HEK293T (cell line): ENCODE measurements at places on chromosomes 16 and 17.

- no peak for DNase-seq
Observed at GRCh38 chr17:49055181-49055927, 58.2 kb downstream of the IGF2BP1 start.

- DNase-seq: peak; percentile 59
Observed at GRCh38 chr17:77419547-77420094, 278.9 kb downstream of the SEC14L1 start.

- DNase-seq: peak; percentile 11
Observed at GRCh38 chr17:13415871-13416416, 185.8 kb downstream of the HS3ST3A1 start.

- no peak for DNase-seq
Observed at GRCh38 chr17:69810326-69810965, 264.6 kb upstream of the KCNJ16 start.

DNA sequence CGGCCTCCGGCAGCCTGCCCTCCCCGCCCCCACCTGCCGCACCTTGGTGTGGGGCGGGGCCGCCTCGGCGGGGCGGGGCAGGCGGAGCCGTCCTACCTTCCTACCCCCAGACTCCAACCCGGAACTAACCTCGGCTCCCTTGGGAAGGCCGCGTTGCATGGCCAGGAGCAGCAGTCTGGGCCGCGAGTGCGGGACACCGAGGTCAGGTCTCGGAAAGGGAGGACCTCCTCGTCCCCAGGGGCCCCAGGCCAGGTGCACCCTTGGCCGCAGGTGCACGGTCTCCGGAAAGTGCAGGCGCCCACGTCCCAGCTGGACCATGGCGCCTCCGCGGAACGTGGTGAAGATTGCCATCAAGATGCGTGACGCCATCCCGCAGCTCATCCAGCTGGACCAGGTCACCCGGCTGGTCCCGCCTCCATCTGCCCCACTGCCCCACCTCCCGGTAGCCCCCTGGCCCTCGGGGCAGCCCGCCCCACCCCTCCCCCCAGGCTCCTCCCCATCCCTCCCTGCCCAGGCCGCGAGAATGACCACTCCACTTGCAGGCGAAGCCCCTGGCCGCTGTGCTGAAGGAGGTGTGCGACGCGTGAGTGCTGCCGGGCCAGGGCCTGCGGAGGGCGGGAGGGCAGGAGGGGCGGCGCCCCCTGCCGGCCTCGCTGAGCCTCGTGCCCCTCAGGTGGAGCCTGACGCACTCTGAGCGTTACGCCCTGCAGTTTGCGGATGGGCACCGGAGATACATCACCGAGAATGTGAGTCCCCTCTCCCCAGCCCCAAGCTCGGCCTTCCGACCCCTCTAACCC, at the start of gene ELMO3:
ELMO3 (plus strand) TSS at position 121 of the 797 bp plus-strand sequence; CDS start at position 317, 196 bp downstream.
- DNase-seq: no peak

DNA sequence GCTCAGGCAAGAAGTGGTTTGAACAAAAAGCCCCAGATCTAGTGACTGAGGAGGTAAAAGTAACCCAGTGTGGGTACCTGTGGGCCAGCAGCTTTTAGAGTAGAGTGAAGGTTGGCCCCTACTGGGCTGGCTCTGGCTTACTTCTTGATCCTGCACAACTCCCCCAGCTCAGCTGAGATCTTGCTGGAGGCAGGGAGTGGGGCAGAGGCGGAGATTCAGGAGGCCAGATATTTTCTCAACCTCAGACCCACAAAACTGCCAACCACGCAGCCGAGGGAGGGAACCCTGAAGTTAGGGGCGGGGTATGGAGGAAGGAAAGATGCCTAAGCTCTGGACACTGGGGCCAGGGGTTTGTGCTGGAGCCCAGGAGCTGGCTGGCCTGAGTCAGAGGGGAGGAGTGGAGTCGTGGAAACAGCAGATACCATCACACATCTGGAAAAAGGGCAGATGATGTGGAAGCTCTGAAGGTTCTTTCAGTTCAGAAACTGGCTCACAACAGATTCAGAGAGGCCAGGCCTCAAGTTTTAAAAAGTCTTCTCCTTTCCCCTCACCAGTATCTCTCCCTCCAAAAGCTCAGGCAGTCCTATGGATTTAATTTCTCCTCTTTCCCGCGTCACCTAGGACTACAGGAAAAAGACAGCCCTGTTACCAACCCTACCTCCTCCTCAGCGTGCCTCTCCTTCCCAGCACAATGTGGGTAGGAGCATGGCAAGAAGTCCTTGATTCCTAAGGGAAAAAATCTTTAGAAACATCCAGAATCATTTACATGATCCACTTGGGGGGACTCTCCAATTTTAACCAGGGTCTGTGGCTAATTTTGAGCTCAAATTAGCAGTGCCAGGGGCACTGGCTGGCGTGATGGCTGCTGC, 48.1 kb downstream of the MYO18A start:
- no peak for DNase-seq

- no peak for DNase-seq
Observed at GRCh38 chr17:40547079-40547784, 18.0 kb downstream of the CCR7 start.

DNA sequence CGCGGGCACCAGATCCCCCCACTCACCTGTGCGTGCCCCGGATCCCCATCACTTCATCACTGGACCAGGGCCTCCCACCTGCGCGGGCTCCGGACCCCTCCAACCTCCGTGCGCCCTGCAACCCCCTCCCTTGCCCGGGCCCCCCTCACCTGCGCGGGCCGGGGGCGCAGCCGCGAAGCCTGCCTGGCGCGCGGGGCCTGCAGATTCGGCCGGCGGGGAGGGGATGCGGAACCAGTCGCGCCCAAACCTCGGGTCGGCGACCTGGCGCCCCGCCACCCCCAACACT, 202 bp downstream of the CEP131 start:
- no peak for DNase-seq

GRCh38 chr16:27334192-27334764, 20.5 kb downstream of the IL4R start:
- no peak for DNase-seq

DNA sequence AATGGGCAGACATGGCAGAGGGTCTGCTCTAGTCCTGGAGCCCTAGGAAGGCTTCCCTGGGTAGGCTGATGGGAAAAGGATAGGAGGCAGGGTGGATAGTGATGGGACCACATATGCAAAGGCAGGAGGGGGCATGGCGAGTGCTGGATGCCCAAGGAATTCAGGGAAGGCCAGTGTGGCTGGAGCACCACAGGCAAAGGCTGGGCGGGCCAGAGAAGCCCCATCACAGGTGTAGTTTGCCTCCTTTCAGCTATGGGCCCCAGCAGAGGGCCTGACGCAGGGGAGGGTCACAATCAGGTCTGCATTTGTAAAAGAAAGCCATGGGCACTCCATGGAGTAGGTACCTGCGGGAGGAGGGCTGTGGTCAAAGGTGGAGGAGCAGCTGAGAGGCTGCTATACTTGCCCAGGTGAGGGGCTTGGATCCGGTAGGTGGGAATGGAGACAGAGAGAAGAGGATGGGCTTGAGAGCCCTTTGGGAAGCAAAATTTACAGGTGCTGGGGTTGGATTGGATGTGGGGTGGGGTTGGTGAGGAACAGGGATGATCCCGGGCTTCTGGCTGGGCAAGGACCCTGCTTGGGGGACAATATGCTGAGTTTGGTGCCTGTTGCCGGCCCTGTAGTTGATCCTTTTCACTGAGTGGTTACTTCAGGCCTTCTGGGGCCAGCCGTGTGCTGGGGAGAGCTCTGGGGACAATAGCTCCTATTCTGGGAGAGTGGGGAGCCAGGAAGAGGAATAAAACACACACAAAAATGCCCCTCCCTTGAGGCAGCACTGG, 6.5 kb upstream of the COL1A1 start:
- DNase-seq: no peak

DNA sequence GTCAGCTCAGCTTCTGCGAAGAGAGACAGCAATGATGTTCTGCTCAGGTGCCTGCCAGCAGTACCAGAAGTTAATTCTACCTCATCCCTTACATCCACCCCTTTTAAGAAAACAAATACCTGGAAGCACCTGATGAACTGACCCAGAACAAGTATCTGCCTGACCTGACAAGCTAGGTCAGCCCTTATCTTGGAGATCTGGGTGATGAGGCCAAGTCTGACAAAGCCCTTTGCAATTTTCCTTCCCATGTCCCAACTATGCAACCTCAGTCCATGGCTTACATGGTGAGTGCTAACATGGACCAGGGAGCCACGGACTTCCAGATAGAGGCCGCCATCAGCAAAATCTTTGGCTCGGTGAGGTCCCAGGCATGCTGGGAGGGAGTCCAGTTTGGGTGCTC, 3.6 kb downstream of the ACADVL start:
- DNase-seq: no peak

DNA sequence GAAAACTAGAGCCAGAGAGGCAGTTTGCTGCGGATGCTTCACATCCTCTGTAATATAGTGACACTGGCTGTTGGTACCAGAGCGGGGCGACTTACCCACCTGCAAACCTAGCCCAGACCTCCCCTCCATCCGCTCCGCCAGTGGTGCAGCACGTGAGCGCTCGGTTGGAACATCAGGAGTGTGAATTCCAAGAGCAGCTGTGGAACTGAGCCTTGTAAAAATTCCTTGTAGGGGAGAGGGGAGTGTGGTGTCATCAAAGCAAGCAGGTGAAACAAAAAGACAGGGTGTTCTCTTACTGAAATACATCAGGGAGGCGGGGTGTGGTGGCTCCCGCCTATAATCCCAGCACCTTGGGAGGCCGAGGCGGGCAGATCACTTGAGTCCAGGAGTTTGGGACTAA, 51.3 kb downstream of the CCDC42 start:
- no peak for DNase-seq

GRCh38 chr17:32947736-32948135, 19.8 kb downstream of the TMEM98 start:
- DNase-seq: no peak

DNA sequence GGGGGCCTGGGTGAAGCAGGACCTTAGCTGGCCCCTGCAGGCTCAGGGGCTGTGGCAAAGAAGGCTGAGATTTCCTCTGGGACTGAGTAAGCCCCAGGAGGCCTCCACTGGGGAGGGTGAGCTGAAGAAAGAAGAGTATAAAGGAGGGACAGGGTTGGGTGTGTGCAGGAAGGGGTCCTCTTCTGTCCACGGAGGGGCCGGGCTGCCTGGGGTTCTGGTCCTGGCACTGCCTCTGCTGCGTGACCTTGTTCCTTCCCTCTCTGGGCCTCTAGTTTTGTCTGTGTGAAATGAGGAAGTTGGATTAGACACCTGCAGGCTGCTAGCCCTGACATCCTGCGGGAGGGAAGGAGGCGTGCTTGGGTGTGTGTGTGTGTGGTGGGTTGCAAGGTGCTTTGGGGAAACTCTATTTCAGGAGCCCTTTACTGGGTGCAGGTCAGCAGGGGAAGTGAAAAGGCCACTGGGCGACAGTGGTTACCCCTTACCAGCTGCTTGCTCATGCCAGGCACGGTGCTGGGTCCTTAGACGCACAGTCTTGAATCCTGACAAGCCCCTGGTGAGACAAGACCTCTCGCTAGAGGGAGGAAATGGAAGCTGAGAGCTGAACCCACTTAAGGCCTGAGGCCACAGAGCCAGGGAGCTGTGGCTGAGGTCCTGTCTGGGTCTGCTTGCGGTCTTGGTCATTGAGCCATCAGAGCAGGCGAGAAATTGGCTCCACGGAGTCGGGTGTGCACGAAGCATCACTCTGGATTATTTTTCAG, 60.7 kb downstream of the OR1D5 start:
- DNase-seq: no peak

- DNase-seq: no peak
Observed at GRCh38 chr17:80012765-80013741, 22.6 kb downstream of the TBC1D16 start.

- DNase-seq: no peak
Observed at GRCh38 chr16:6059671-6060070, 962.1 kb upstream of the EEF2KMT start.

GRCh38 chr17:79615926-79616325, 5.1 kb upstream of the RBFOX3 start:
- no peak for DNase-seq

DNA sequence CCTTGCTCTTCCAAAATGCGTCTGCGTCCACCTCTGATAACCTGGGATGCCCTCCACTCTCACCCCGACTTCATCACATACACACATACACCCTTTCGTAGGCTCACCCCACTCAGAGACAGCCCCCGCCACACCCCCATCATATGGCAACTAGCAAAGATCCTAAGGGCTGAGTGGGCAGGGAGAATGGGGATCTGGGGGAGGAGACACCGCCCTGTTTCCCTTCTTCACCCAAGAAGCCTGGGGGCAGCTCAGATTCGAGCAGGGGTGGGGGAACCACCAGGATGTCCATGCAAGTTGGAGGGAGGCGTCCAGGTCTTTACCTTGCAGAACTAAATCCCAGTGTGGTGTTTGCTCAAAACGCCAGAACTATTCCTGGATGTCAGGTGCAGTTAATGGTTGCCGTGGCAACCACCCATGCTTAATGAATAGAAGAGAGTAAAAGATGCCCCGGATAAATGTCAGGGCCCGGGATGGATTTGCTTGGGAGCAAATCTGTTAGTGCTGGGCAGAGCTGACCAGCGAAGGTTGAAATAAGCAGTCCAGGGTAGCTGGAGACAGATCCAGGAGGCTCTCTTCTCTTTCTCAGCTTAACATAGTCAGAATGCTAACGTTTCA, 72.8 kb downstream of the CACNG3 start:
- DNase-seq: no peak

DNA sequence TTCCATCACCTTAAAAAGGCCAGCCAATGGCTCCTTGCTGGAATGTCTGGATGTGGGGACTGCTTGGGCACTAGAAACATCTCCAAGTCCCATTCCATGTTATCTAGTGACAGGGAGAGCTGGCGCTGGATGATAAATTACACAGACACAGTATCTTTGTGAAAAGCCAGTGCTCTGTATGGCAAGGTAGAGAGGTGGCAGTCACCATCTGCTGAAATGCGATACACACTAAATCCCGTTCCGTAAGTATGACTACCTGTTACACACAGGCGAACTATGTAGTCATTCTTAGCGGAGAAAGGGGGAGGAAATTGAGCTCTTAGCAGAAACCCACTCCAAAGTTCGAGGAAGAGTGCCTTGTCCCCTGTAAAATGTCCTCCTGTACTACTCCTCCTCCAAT, 81.0 kb upstream of the MYOCD start:
- DNase-seq: no peak

DNA sequence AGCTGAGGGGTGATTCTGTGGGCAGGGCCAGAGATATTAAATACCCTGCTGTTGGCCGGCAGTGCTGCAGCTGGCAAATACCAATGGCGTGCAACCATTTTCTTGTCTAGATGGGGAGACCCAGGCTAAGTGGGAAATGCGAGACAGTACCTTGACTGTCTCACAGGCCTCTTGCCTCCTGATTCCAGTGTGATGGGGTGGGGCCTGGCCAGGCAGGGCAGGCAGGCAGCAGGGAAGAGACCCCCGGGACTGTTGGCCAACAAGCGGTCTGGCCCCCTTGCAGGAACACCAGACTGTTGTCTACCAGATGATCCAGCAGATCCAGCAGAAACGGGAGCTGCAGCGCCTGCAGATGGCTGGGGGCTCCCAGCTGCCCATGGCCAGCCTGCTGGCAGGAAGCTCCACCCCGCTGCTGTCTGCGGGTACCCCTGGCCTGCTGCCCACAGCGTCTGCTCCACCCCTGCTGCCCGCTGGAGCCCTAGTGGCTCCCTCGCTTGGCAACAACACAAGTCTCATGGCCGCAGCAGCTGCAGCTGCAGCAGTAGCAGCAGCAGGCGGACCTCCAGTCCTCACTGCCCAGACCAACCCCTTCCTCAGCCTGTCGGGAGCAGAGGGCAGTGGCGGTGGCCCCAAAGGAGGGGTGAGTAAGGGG, 5.7 kb upstream of the CISD3 start:
- no peak for DNase-seq
